ENCODE measurements at places on chromosomes 12 and 14. TPM values are rescaled to one million over a fixed set of nuclear protein-coding genes. Genes with fewer than 3 reads are reported as not detected.

Gene SSTR1
- total RNA-seq = under 0.01 TPM

DNA sequence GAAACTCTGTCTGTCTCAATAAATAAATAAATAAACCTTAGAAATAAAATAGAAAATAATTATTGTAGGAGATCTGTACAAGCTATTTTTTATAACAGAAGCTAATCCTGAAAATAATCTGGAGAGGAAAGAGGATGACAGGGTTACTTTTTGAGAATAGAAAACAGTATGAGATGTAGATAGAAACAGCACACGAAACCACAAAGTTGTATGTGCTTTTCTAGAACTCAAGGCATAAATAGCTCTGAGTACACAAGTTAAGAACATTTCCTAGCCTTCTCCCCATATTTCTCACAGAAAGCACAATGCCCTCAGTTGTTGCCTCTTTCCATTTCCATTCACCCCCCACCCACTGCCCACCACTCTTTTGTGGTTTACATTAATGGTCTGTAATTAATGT lies 35.7 kb downstream of the SLC38A4 start:
- DNase-seq = no peak

DNA sequence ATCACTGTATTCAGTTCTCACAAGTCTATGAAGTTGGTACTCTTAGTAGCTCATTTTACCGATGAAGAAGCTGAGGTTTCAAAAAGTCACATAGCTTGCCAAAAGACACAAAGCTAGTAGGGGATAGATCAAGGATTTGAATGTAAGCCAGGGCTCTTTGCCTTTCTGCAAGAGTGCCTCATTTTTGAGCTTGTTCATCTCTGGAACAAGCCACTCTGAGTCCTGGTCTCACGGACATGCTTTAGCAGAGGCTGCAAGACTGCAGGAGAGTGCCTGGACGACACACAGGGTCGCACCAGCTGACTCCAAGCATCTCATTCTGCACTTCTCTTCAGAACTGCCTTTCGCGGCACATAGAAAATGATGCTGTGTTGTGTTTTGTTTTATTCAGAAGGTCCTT lies 3.7 kb downstream of the NUAK1 start:
- DNase-seq = peak; percentile 72

Gene LRTM2
- total RNA-seq = not detected

- peak; percentile 45 for DNase-seq
These were observed 32.4 kb downstream of the FERMT2 start for GRCh38 chr14:52918486-52918885.
